ENCODE measurements at places on chromosomes 6 and 20.
A peak's percentile ranks its signal among the peaks of the same experiment; 100 is the strongest.

DNA sequence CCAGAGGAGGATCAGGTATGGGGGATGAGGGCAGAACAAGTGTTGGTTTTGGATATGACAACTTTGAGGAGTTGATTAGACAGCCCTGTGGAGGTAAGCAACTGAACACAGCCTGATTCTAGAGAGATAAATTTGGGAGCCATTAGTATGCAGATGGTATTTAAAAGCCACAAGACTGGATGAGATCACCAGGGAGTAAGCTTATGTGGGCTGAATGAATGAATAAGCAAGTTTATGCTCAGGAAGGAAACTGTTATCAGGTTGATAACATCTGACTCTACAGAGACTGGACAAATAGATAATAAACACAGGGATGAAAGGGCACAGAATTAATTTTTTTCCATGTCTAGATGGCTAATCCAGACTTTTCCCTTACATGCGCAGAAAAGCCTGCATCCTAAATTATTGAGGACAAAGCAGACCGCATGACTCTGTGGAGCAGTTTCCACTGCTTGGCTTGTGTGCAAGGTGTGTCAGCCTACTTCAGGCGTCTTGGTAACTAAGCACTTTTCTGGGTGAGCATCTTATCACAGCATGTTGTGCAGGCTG is 150.6 kb downstream of the GJA10 start:
- DNase-seq, result no peak
- no peaks in the 10 kb centered on the region for H3K27me3 ChIP-seq
- H3K4me3 ChIP-seq, result no peak overlapping the region
- no peaks in the 10 kb centered on the region for H3K36me3 ChIP-seq
- H3K27ac ChIP-seq, result no peak overlapping the region
- H3K4me1 ChIP-seq, result peaks cover 5% of the 10 kb centered on the region

GRCh38 chr20:14582855-14583254 is 245.4 kb upstream of the FLRT3 start:
- H3K27me3 ChIP-seq, result no peaks in the 10 kb centered on the region
- no peaks in the 10 kb centered on the region for H3K4me1 ChIP-seq
- H3K36me3 ChIP-seq, result no peaks in the 10 kb centered on the region
- H3K27ac ChIP-seq, result no peak overlapping the region

DNA sequence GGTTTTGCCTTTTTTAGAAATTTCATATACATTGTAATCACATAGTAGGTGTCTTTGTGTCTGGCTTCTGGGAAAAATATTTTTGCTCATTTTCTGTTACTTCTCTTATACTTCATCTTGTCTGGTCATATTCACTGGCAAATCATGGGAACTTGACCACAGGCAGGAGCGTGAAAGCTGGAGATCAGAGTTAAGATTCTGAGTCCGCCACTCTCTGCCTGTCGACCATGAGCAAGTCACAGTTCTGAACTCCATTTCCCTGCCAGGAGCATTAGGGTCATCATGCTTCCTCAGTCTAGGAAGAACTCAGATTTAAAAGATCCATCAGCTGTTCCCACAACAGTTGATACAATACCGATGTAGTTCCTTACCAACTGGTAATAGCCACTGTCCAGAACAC is 12.4 kb upstream of the SCGN start:
- H3K27me3 ChIP-seq, result no peaks in the 10 kb centered on the region
- DNase-seq, result no peak
- H3K36me3 ChIP-seq, result no peaks in the 10 kb centered on the region
- H3K4me3 ChIP-seq, result no peak overlapping the region
- no peak overlapping the region for H3K27ac ChIP-seq

DNA sequence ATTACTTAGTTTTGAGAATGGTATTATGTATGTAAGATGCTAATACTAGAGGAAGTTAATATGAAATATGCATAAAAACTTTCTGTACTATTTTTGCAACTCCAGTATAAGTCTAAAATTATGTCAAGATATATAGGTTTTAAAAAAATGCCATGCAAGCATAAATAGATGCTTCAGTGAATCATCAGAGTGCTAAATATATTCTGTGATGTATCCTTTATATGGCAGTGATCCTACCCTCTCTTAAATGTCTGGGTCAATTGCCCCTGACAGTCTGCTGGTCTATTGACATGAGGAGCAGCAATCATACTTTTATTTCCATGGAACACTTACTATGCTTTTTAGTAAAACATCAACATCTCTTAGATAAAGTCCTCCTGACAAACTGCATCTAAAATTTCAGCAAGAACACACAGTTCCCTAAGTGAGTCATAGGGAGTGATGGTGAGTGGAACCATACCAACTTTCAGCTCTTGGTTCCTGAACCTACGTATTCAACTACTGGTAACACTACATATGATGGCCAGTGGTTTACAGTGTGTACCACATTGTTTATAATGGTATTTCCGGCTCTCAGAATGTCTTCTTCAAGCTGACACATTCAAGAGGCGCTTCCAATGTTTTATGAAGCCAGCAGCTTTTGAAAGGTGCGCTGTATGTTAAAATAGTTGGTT is 928.7 kb upstream of the GJE1 start:
- H3K4me1 ChIP-seq, result no peaks in the 10 kb centered on the region
- no peaks in the 10 kb centered on the region for H3K27me3 ChIP-seq
- H3K4me3 ChIP-seq, result no peak overlapping the region
- no peaks in the 10 kb centered on the region for H3K36me3 ChIP-seq
- no peak overlapping the region for H3K27ac ChIP-seq

DNA sequence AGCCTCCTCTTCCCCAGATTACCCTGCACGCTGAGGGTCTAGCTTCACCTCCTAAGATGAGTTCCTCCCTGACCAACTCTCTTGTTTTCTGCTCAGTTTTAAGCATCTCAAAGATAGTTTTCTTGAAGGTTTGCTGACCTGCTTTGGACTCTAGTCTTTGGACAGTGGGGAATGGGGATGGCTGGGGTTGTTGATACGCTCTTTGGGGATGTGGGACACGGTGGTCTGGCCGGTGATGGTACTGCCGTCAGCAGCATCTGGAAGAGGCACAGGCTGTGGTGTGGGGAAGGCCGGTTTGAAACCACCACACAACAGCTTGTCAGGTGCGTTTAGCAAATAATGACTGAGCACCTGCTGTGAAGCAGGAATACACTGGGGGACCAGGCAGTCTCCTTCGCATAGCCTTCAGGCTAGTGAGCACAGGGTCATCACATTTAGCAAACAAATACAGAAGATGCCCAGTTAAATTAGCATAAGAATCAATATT is 94.1 kb downstream of the TMEM242 start:
- no peak overlapping the region for H3K27ac ChIP-seq
- H3K4me1 ChIP-seq, result no peaks in the 10 kb centered on the region
- no peak overlapping the region for H3K4me3 ChIP-seq

GRCh38 chr6:10684618-10685017 is 9.8 kb downstream of the C6orf52 start:
- H3K27ac ChIP-seq, result no peak overlapping the region
- H3K4me3 ChIP-seq, result no peak overlapping the region
- no peaks in the 10 kb centered on the region for H3K4me1 ChIP-seq
- DNase-seq, result no peak

GRCh38 chr20:33681288-33681687 is 4.9 kb downstream of the E2F1 start:
- H3K36me3 ChIP-seq, result peaks cover 57% of the 10 kb centered on the region
- H3K27me3 ChIP-seq, result no peaks in the 10 kb centered on the region
- no peak overlapping the region for H3K27ac ChIP-seq
- H3K4me3 ChIP-seq, result no peak overlapping the region

DNA sequence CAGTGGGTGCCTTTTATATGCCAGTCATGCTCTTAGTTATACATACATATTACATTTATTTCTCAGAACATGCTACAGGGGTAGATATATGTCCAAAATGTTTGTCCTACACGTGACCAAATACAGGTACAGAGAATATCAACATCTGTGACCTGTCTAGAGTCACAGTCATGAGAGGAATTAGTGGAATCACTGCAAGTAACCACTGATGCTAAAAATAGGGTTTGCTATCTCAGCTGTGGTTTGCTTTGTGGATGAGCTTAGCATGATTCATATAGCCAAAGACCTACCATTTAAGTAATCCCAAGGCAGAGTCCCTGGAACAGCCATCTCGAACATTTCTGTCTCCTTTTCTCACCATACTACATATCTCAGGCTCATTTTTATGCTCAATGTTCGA is 32.3 kb downstream of the GSTA3 start:
- H3K36me3 ChIP-seq, result no peaks in the 10 kb centered on the region
- no peaks in the 10 kb centered on the region for H3K27me3 ChIP-seq
- H3K27ac ChIP-seq, result no peak overlapping the region

GRCh38 chr6:28657769-28658465 is 132.2 kb downstream of the GPX5 start:
- H3K36me3 ChIP-seq, result no peaks in the 10 kb centered on the region
- H3K27ac ChIP-seq, result no peak overlapping the region
- H3K27me3 ChIP-seq, result no peaks in the 10 kb centered on the region
- no peaks in the 10 kb centered on the region for H3K4me1 ChIP-seq
- peak overlapping the region; percentile 93 for H3K4me3 ChIP-seq

GRCh38 chr6:139308286-139308916 is 16.6 kb upstream of the TXLNB start:
- peaks cover 4% of the 10 kb centered on the region for H3K4me1 ChIP-seq
- H3K36me3 ChIP-seq, result no peaks in the 10 kb centered on the region
- no peak overlapping the region for H3K4me3 ChIP-seq
- DNase-seq, result no peak

GRCh38 chr6:16414205-16414604 is 175.8 kb downstream of the GMPR start:
- H3K4me3 ChIP-seq, result no peak overlapping the region
- H3K36me3 ChIP-seq, result no peaks in the 10 kb centered on the region
- no peak overlapping the region for H3K27ac ChIP-seq

GRCh38 chr6:144782634-144783033 is 497.5 kb downstream of the UTRN start:
- no peak for DNase-seq
- peaks cover 6% of the 10 kb centered on the region for H3K36me3 ChIP-seq
- no peaks in the 10 kb centered on the region for H3K4me1 ChIP-seq
- no peaks in the 10 kb centered on the region for H3K27me3 ChIP-seq

DNA sequence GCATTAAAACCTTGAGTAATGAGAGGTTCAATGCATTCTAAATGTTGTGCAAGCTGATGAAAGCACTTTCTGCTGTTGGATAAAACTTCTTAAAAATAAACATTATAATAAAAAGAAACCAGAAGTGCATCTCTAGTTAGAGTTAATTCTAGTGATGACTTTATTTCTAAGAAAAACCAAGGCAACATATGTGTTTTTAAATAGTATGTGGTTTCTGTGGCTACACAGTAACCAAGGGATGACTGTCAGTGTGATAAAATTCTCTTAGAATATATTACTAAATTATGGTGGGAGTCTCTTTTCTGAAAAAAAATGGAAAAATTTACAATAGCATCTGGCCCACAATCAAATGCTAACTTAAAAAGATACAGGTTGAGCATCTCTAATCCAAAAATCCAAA is 117.0 kb downstream of the ME1 start:
- H3K4me1 ChIP-seq, result no peaks in the 10 kb centered on the region
- no peak overlapping the region for H3K27ac ChIP-seq
- no peaks in the 10 kb centered on the region for H3K27me3 ChIP-seq
- H3K4me3 ChIP-seq, result no peak overlapping the region
- no peak for DNase-seq
- H3K36me3 ChIP-seq, result no peaks in the 10 kb centered on the region

- H3K4me3 ChIP-seq, result no peak overlapping the region
- H3K27me3 ChIP-seq, result no peaks in the 10 kb centered on the region
- H3K4me1 ChIP-seq, result no peaks in the 10 kb centered on the region
- no peaks in the 10 kb centered on the region for H3K36me3 ChIP-seq
- H3K27ac ChIP-seq, result no peak overlapping the region
These were observed 65.9 kb downstream of the CRYBG1 start for GRCh38 chr6:106426250-106426970.

- peaks cover 4% of the 10 kb centered on the region for H3K4me1 ChIP-seq
- H3K4me3 ChIP-seq, result peak overlapping the region; percentile 57
- H3K36me3 ChIP-seq, result peaks cover 44% of the 10 kb centered on the region
These were observed 23.3 kb downstream of the NQO2 start for GRCh38 chr6:3022765-3023662.

DNA sequence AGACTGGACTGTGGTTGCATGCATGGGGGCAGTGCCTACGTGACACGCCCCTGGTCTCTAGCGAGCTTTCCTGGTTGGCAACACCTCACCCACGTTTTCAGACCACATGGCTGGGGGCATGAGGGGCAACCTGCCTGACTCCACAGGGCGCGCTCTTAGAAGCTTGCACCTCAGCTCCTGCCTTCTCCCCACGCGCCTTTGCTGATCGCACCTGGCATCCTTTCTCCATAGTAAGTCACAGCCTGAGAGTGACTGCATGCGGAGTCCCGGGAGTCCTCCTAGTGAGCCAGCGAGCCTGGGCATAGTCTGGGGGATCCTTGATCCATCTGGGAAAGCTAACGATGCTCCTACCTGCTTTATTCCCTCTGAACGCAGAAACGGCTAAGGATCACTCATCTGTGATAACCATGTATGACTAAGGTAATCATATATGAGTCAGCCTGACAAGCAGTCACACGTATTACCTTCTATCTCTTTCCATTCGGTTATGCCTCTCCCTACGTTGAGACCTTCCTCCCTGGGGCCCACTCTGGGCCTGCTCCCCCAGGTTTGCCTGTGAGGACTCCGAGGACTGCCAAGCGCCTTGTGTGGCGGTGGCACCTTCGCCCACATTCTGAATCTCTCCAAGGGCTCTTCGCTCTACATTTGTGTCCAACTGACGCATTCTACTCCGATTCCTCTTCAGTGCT is 4.5 kb downstream of the TCFL5 start:
- no peaks in the 10 kb centered on the region for H3K4me1 ChIP-seq
- no peak for DNase-seq
- H3K4me3 ChIP-seq, result no peak overlapping the region
- H3K27ac ChIP-seq, result no peak overlapping the region
- no peaks in the 10 kb centered on the region for H3K27me3 ChIP-seq

- no peaks in the 10 kb centered on the region for H3K36me3 ChIP-seq
- H3K4me1 ChIP-seq, result no peaks in the 10 kb centered on the region
- no peak for DNase-seq
- no peak overlapping the region for H3K27ac ChIP-seq
These were observed 2.3 kb upstream of the KIF16B start for GRCh38 chr20:16575390-16576140.
